ENCODE measurements at places on chromosomes 2 and 18.

- no peak for DNase-seq
Observed at GRCh38 chr2:207758025-207758424, 11.7 kb downstream of the FZD5 start.

DNA sequence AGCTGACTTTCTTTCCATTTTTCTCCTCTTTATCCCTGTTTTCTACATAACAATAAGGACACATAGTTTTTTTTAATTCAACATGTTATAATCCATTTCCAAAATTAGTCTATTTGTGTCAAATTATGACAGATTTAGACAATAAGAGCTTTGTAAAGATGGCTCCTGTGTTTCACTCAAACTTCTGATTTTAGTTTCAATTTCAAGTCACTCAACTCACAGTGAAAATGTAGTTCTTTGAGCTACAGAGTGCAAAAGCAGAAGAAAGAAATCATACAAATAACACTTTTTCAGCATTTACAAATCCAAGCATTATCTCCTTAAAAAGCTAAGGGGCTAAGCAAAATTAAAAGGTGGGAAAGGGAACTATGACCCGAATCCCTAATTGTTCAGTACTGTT lies 340.7 kb upstream of the TRIB2 start:
- DNase-seq = no peak

DNA sequence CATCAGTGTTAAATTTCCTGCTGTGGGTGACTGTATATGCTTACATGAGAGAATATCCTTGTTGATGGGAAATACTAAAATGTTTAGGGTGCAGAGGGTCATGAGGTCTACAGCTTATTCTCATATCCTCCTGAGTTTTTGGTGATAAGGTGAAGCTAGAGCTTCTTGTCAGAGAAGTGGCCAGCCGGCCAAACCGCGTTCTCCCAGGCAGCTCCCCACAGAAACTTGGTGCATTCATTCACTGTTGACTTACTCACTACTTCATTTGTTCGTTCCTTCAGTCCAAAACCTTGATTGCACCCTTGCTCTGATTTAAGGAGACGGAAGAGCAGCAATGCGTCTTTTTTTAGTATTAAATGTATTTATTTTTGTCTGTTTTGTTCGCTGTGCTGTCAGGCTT lies 8.7 kb downstream of the SNED1 start:
- DNase-seq = no peak

DNA sequence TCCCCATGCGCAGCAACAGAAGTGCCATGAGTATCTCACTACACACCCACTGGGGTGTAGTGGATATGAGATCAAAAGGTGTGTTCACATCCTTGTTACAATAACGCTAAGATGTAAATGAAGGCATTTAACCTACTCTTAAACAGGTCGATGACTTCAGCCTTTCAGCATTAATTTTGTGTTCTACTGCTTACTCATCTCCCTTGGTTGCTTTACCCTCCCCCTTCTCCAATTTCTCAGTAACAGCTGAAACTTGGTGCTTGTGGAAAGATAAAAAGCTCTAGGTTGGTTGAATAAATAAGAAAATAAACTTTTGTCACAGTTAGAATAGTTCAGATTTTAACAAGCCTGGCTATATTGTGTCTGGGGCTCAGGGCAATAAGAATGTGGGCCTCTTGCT lies 147.5 kb upstream of the SESTD1 start:
- DNase-seq = no peak

GRCh38 chr2:190533175-190533967 lies 1.2 kb downstream of the NEMP2 start:
- DNase-seq = peak; percentile 69

DNA sequence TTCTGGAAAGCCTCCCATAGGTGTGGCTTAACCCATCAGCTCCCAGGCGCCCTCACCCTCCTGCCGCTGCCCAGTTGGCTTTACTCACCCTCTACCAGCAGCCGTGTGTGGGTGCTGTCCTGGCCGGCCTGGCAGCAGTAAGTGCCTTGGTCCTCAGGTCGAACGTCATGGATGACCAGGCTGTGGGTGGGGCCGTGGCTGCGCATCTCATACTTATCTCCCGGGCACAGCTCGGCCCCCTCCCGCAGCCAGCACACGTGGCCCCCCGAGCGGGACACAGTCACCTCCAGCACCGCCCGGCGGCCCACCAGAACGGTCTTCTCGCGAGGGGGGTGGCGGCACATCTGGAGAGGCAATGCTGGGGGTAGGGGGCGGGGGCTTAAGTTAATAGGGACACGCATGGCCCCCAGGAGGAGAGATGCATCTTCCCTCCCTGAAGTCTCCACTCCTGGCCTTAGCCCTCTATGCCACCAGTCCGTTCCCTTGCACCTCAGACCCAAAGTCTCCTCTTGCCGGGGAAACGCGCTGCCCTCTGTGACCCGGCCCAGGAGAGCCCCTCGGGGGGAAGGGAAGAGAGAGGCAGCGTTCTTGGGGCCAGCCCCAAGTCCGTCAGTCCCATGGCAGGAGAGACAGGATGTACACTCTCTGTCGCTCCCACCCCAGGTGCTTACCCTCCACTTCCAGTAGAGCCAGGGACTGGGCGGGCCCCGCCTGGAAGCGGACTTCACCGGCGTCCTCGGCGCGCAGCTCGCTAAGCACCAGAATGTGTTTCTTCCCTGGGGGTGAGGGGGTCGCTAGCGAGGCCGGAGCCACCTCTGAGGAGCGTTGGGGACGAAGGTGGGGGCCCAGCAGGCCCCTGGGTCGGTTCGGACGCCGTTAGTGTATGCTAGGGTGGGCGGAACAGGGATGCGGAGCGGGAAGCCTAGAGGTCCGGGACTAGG lies 7.9 kb downstream of the TMEM198 start:
- DNase-seq = no peak

GRCh38 chr18:71797554-71797953 lies 746.6 kb downstream of the CBLN2 start:
- no peak for DNase-seq

DNA sequence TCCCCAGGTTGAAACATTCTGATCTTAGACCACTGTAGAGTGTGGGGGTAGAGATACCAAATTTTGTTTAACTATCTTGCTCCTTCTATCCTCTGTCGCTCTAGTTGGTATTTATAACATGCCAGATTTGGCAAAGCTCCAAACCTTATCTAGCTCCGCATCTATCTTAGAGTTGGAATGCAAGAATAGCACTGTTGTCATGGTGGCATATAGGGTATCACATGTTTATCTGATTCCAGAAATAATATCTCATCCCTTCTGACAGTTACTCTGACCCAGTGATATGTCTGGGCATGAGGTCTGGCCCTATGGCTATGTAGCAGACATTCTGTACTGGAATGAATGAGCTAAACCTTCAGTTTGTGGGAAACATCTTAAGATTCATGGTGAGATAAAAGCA lies 51.7 kb downstream of the CABYR start:
- no peak for DNase-seq

- DNase-seq = no peak
Observed at GRCh38 chr2:215419113-215419512, 16.8 kb downstream of the FN1 start.

- peak; percentile 57 for DNase-seq
Observed at GRCh38 chr2:196174404-196174803, 3.0 kb upstream of the STK17B start.

GRCh38 chr2:10873790-10874437 lies 37.8 kb upstream of the KCNF1 start:
- no peak for DNase-seq

DNA sequence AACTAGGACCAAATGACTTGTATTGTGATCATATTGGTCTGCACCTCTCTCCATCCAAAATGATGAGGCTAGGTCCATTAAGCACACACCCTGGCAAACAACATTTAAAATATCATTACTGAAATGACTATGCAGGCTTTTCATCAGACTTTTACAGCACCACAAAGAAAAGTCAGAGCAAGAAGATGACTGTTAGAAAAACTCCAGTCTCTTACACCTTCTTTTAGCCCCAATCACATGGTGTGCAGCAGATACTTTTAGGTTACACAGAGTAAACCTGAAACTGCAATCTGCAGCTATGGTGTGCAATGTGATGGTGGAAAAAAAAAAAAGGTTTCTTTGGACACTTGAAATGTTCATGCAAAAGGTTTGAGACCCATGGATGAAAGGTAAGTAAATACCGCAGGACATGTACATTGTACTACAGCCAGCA lies 5.4 kb upstream of the POLI start:
- no peak for DNase-seq

DNA sequence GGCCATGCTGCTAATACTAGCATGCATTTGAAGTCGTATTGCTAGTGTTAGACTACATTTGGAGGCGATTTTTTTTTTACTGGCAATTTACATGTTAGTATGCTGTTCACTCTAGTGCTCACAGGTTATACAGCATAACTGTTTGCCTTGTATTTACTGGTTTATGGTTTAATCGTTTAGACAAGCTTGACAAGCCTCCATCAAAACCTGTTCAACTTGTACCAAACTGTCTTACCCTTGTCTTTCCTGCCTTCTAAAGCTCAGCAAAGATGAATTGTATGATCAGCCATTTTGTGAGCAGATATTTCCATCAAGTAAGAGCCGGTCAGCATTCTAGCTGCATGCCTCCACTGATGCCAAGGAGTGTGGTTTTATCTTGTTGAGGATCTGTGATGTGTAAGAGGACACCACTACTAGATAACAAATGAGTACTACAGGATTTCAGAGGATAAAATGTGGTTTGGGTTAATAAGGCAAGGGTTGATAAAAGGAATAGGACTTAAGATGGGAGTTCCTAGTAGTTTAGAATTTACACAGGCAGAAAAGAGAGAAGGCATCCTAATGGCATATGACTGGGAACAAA lies 68.4 kb upstream of the ITM2C start:
- no peak for DNase-seq

DNA sequence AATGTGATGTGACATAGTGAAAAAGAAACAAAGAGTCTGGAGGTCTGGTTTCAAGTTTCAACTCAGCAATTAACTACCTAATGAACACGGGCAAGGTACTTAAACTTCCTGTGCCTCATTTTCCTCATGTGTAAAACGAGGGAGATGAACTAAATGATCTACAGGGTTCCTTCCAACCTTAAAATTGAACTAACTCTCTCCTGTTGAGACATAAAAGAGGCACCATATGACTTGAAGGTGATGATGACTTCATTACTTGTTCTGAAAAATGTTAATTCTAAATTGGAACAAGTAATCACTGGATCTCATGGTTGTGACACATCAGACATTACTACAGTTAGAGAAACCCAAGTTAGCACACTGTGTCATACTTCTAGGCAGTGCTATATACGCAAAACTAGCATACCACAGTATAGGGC lies 8.9 kb upstream of the REL start:
- DNase-seq = no peak

- DNase-seq = no peak
Observed at GRCh38 chr2:234679741-234680687, 183.1 kb upstream of the ARL4C start.

- no peak for DNase-seq
Observed at GRCh38 chr18:34261865-34262780, 37.4 kb upstream of the NOL4 start.
